Adrenal gland (tissue), 19 donors: ENCODE measurements at places on chromosomes 13 and 19. TPM values are rescaled to one million over a fixed set of nuclear protein-coding genes. Genes with fewer than 3 reads are reported as not detected.
A peak's percentile ranks its signal among the peaks of the same experiment; 100 is the strongest.

DNA sequence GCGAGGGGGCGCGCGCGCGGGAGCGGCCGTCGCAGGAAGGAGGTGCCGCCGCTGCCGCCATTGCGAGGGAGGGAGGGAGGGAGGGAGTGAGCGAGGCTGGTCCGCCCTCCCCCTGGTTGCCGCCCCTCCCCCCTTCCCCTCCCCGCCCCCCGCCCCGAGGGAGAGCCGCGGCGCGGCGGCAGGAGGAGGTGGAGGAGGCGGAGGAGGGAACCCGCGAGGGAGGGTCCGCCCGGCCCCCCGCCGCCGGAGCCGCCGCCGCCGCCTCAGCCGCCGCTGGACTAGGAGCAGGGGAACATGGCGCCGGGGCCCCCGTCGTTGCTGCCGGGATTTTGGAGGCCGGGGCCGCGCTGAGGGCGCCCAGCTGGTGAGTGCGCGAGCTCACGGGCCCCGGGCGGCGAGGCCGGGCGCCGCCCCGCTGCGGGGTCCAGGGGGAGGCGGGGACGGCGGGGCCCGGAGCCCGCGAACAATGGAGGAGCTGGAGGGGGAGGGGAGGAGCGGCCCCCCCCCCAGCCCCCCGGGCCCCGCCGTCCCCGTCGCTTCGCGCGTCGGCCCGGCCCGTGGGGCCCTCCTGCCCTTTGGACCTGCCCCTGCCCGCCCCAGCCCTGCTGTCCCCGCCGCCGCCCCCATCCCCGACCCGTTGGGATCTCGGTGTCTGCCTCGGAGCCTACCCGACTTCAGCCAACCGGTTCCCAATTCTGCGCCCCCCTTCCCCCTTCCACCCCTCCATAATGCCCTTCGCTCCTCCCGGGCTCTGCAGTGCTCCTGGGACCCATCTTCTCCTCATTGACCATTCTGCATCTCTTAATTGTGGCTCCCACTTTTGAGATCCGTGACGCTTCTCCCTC is at the start of gene ARHGAP35:
Gene ARHGAP35 (plus strand): TSS at position 152 of the 845 bp plus-strand sequence. CDS start 57,679 bp downstream, outside the sequence.
- peaks cover 43% of the 10 kb centered on the region for H3K4me1 ChIP-seq
- H3K27me3 ChIP-seq: no peaks in the 10 kb centered on the region
- peak within 1 kb of the TSS; percentile 99 for H3K27ac ChIP-seq
- H3K36me3 ChIP-seq: no peaks in the 10 kb centered on the region

ZNF221 gene
- total RNA-seq: 10.3 TPM

- H3K4me1 ChIP-seq: no peaks in the 10 kb centered on the region
- H3K27me3 ChIP-seq: no peaks in the 10 kb centered on the region
- no peak overlapping the region for H3K4me3 ChIP-seq
- H3K27ac ChIP-seq: no peak overlapping the region
- H3K36me3 ChIP-seq: no peaks in the 10 kb centered on the region
- DNase-seq: no peak
Observed at GRCh38 chr19:13611596-13611995, 105.3 kb upstream of the CACNA1A start.

DNA sequence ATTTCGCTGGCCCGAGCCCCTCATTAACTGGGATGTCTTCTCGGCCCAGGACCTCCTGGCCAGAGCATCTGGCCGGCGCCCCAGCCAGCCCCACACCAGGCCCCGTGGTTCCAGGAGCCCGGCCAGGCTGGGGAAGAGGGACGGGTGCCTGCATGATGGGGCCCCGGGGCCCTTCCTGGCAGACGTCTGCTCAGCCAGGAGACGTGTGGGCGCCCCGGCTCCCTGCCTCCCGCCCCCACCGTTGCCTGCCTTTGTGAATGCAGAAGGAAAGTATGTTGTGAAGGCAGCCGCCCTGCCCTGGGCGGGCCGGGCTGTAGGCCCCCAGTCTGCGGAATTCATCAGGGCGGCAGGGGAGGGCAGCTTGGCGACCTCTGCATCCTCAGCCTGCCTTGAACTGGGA is 4.4 kb upstream of the COMP start:
- H3K27ac ChIP-seq: no peak overlapping the region
- peaks cover 39% of the 10 kb centered on the region for H3K27me3 ChIP-seq
- no peak overlapping the region for H3K4me3 ChIP-seq
- no peak for DNase-seq
- no peaks in the 10 kb centered on the region for H3K36me3 ChIP-seq

EFNB2 gene
- total RNA-seq: 13.0 TPM

UBE2L5 gene
- not detected for total RNA-seq

- no peaks in the 10 kb centered on the region for H3K4me1 ChIP-seq
- H3K27me3 ChIP-seq: no peaks in the 10 kb centered on the region
Observed at GRCh38 chr13:41199079-41199478, 4.7 kb upstream of the KBTBD7 start.

PARP4 gene
- 71.8 TPM for total RNA-seq

GRCh38 chr19:49555600-49556411 is 24.6 kb downstream of the NOSIP start:
- H3K27ac ChIP-seq: peak overlapping the region; percentile 47
- H3K27me3 ChIP-seq: no peaks in the 10 kb centered on the region
- DNase-seq: peak; percentile 93
- peaks cover 11% of the 10 kb centered on the region for H3K4me1 ChIP-seq

- no peak for DNase-seq
- no peaks in the 10 kb centered on the region for H3K27me3 ChIP-seq
- no peaks in the 10 kb centered on the region for H3K36me3 ChIP-seq
- H3K27ac ChIP-seq: peak overlapping the region; percentile 1
- no peak overlapping the region for H3K4me3 ChIP-seq
- H3K4me1 ChIP-seq: peaks cover 15% of the 10 kb centered on the region
Observed at GRCh38 chr19:4556597-4557127, 2.8 kb downstream of the SEMA6B start.

GRCh38 chr19:46622118-46622446 is 2.8 kb downstream of the PTGIR start:
- peaks cover 37% of the 10 kb centered on the region for H3K4me1 ChIP-seq
- H3K4me3 ChIP-seq: no peak overlapping the region
- DNase-seq: no peak

DNA sequence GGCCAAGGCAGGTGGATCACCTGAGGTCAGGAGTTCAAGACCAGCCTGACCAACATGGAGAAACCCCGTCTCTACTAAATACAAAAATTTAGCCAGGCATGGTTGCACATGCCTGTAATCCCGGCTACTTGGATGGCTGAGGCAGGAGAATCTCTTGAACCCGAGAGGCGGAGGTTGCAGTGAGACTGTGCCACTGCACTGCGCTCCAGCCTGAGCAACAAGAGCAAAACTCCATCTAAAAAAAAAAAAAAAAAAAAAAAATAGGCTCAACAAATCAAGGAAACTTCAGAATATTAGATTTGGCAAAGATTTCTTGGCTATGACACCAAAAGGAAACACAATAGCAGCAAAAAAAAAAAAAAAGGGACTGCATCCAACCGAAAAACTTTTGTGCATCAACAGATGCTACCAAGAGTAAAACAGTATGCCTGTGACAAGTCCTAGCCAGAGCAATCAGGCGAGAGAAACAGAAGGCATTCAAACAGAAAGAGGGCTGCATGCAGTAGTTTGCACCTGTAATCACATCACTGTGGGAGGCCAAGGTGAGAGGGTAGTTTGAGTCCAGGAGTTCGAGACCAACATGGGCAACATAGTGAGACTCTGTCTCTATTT is 23.8 kb downstream of the ZNF160 start:
- H3K27ac ChIP-seq: no peak overlapping the region
- H3K36me3 ChIP-seq: peaks cover 28% of the 10 kb centered on the region
- no peak overlapping the region for H3K4me3 ChIP-seq
- DNase-seq: no peak
- H3K27me3 ChIP-seq: no peaks in the 10 kb centered on the region
- no peaks in the 10 kb centered on the region for H3K4me1 ChIP-seq

DNA sequence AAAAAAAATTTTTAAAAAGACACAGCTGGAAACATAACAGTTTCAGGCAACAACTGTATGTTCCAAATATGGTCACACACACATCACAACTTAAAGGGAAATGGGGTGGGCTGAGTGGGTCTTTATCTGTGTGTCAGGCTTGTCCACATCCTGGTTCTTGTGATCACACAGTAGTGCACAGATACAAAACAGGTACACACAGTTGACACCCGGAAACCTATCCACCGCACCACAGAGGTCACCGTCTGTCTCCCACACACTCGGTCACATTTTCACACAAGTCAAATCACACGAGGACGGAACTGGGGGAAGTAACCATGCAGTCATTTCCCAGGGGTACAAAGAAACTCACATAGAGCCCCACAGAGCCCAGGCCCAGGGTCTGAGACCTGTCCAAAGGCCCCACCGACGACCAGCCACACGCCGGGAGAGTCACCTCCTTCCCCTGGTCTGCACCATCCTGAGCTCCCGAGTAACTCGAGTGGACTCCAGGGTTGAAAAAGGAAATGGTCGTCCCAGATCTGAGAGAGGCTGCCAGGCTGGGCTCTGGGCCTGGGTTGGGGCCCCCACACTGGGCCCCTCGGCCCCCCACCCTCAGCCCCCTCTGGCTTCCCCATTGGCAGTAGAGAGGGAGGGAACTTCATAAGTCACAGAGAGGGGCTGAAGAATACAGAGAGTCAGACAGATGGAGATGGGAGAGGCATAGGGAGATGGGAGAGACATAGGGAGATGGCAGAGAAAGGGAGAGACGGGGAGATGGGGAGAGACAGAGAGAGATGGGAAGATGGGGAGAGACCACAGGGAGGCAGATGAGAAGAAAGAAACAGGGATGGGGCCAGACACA is 1.3 kb upstream of the PPAN start:
- no peaks in the 10 kb centered on the region for H3K36me3 ChIP-seq
- DNase-seq: no peak
- H3K4me1 ChIP-seq: peaks cover 15% of the 10 kb centered on the region
- H3K27ac ChIP-seq: no peak overlapping the region
- H3K27me3 ChIP-seq: no peaks in the 10 kb centered on the region
- no peak overlapping the region for H3K4me3 ChIP-seq

ONECUT3 gene
- not detected for total RNA-seq

B3GNT8 gene
- 5.5 TPM for total RNA-seq

IFNL1 gene
- total RNA-seq: not detected

ZFP28 gene
- 8.3 TPM for total RNA-seq

GRCh38 chr13:33263976-33264619 is 21.5 kb downstream of the STARD13 start:
- peaks cover 7% of the 10 kb centered on the region for H3K4me1 ChIP-seq
- no peaks in the 10 kb centered on the region for H3K27me3 ChIP-seq
- no peak overlapping the region for H3K27ac ChIP-seq
- no peak for DNase-seq
- H3K36me3 ChIP-seq: no peaks in the 10 kb centered on the region

GRCh38 chr13:83350569-83350968 is 531.7 kb downstream of the SLITRK1 start:
- no peaks in the 10 kb centered on the region for H3K36me3 ChIP-seq
- no peak overlapping the region for H3K4me3 ChIP-seq
- H3K27me3 ChIP-seq: no peaks in the 10 kb centered on the region

DNA sequence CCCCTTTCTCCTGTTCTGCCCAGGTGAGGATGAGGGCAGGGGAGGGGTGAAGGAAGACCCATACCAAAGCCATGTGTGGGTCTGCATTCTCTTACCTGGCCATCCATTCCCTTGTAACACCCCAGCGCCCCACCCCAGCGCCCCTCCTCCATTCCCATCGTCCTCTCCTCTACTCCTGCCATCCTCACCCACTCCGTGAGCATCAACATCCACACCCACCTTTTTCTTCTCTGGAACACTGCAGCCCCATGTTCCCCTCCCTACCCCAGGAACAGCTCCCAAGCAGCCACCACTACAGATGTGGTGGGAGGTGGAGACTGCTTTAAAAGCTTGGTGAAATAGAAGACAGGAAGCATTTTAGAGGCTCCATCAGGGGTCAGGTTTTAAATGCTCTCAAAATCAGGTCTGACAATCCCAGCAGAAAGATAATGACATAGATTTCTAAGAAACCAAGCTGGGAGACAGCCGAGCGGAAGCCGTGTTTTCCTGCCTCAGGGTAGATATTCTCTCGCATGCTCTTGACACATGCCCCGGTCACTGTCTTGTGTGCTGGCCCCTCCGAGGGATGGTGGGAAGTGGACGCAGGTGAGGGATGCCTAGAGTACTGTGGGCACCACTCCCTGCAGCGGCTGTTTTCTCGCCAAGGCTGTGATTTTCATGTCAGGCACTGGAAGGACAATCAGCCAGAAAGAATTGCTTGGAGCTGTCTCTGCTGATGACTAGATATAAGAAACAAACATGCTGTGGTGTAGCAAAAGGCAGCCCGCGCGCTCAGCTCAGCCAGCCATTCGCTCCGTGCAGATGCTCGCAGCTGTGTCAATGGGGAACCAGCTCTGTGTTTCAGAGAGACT is 9.8 kb downstream of the MEDAG start:
- no peaks in the 10 kb centered on the region for H3K36me3 ChIP-seq
- no peak for DNase-seq

DNA sequence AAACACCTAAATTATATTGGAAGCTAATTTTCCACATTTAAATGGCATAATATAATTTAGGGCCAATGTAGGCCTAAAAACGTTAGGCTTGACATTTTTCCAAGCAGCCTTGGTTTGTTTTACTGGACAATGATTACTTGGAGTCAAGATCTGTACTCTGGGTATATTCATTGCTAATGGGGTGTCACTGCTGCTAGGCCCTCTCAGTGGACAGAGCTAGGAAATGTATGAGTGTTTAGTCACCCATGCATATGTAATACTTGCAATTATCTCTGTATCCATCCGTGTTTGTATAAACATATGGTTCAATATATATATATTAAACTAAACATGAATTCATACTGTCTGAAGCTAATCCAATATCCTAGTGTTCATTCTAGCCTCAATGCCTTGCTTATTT is 598.1 kb downstream of the DCT start:
- no peak overlapping the region for H3K27ac ChIP-seq
- no peak overlapping the region for H3K4me3 ChIP-seq
- no peaks in the 10 kb centered on the region for H3K27me3 ChIP-seq
- no peaks in the 10 kb centered on the region for H3K4me1 ChIP-seq

DNA sequence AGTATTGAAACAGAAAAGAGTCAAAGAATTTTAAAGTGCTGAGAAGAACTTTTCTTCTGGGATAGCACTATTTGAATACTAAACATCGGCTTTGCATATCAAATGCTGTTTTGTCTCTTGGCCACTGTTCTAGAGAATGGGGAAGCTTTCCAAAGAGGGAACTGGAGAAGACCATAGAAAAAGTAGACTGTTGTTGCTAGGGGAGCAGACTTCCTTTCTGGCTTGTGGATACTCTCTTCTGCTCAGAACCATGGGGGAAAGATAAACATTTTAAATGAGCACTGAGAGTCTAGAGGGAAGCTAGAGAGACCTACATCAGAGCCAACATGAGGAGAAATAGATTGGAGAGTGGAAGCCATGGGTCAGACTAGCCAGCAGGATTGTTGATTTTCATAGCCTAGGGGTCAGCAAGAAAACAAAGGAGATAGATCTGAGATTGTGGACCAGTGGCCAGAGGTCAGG is 315.7 kb downstream of the KCTD12 start:
- DNase-seq: no peak
- H3K27ac ChIP-seq: no peak overlapping the region
- no peaks in the 10 kb centered on the region for H3K36me3 ChIP-seq
- H3K27me3 ChIP-seq: no peaks in the 10 kb centered on the region
- H3K4me1 ChIP-seq: no peaks in the 10 kb centered on the region

- H3K36me3 ChIP-seq: no peaks in the 10 kb centered on the region
- no peaks in the 10 kb centered on the region for H3K27me3 ChIP-seq
- no peaks in the 10 kb centered on the region for H3K4me1 ChIP-seq
- H3K27ac ChIP-seq: no peak overlapping the region
- DNase-seq: no peak
Observed at GRCh38 chr19:13917888-13918406, 11.9 kb downstream of the CC2D1A start.
